A549 treated with ZK216348 at 1 μM for 4 hours (cell line): ENCODE measurements at places on chromosomes 5 and 9. TPM values are rescaled to one million over a fixed set of nuclear protein-coding genes. Genes with fewer than 3 reads are reported as not detected.

HEMGN gene
- total RNA-seq, result not detected in 5 replicates

SLCO6A1 gene
- total RNA-seq, result not detected in 5 replicates

CCL28 gene
- total RNA-seq, result 0.06 to 0.22 TPM (median 0.14 TPM) in 4 of 5 replicates, not detected in the other

NANS gene
- 57.5 to 72.8 TPM (median 67.6 TPM) in 5 replicates for total RNA-seq

ENHO gene
- total RNA-seq, result 0.87 to 2.9 TPM (median 2.3 TPM) in 5 replicates

TLR4 gene
- 0.05 to 0.16 TPM (median 0.13 TPM) in 5 replicates for total RNA-seq

PCDHB2 gene
- total RNA-seq, result 2.7 to 4.5 TPM (median 3.1 TPM) in 5 replicates
